ENCODE measurements at places on chromosomes 11 and 22.

DNA sequence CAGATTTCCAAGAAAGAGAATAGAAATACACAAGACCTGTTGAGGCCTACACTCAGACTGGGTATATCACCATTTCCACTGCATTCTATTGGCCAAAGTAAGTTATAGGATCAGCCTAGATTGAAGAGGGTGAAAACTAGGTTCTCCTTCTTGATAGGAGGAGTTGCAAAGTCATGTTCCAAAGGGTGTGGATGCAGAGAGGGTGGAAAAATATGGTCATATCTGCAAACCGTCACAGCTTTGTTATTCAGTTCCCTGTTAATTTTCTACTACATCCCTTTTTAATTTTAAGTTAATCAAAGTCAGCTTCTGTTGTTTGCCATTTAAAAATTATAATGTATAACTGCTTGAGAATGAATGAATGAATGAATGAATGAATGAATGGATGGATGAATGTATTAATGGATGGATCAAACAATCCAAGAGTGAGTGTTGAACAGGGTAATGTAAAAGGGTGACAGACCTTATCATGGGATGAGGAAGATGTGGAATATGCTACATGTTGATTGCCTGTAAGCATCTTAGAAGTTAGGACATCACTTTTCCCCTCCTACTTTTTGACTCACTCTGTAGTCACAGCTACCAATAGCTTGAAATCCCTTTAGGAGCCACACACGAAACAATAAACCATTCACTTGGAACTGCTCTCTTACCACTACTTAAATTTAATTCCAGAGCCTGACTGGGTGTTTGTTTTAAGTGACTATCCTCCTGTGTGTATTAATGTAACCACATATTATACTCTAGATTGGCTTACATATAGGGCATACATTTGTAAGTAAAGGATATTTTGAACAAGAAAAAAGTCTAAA, 121.5 kb downstream of the CCDC34 start:
- DNase-seq = peak; percentile 80

DNA sequence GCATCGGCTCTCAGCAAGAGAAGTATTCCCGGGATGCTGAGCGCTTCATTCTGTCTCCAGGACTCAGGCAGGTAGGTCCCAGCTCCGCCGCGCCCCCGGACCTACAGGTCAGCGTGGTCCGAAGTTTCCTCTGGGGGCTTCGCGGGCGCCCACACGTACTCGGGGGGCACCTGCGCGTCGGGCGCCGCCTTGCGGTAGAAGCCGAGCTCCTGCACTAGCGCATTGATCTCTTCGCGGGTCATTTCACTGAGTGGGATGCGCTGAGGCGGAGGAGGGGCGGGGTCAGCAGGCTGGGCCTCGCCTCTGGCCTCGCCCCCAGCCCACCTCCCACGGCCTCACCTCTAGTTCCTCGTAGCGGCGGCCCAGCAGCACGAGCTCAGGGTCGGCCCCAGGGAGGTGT, 2.5 kb downstream of the SELENOM start:
- DNase-seq = no peak

DNA sequence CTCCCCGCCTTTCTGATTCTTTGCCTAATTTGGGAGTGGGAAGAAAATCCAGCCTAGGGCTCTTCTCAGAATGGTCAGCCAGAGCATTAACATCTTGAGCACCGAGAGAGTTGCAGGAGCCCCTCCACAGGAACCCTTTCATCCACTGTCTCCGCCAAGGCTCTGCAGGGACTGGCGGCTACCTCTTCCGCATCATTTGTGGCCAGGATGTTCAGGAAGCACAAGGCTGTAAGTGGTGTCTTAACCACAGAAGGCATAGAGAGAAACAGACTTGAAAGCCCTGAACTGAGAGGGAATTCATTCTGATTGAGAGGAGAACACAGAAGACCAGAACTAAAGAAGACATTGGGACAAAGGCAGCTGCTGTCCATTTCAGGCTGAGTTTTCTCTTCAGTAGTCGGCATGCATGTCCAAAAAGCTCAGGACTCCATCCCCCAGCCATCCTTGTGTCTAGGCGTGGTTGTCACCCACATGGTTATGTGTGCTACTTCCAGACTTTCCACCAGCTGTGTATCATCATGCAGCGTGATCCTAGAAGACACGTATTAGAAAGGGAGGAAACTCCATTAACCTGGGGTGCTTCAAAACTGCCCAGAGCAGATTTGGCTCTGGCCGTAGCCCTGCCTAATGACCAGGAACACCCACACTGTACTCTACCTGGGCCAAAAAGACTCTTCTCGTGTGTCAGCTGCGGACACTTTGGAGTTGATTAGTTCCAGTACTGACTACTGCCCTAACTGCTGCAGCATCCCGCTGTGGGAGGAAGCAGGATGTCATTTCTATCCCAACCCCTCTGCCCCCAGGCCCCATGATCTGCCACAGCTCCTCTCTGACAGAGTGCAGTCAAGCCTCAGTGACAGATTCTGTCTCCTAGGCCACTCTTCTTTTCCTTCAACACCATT, 725.1 kb downstream of the NTM start:
- no peak for DNase-seq

GRCh38 chr11:119616586-119617339, 112.2 kb downstream of the NECTIN1 start:
- no peak for DNase-seq

GRCh38 chr11:107928767-107929507, 689 bp downstream of the RAB39A start:
- no peak for DNase-seq

DNA sequence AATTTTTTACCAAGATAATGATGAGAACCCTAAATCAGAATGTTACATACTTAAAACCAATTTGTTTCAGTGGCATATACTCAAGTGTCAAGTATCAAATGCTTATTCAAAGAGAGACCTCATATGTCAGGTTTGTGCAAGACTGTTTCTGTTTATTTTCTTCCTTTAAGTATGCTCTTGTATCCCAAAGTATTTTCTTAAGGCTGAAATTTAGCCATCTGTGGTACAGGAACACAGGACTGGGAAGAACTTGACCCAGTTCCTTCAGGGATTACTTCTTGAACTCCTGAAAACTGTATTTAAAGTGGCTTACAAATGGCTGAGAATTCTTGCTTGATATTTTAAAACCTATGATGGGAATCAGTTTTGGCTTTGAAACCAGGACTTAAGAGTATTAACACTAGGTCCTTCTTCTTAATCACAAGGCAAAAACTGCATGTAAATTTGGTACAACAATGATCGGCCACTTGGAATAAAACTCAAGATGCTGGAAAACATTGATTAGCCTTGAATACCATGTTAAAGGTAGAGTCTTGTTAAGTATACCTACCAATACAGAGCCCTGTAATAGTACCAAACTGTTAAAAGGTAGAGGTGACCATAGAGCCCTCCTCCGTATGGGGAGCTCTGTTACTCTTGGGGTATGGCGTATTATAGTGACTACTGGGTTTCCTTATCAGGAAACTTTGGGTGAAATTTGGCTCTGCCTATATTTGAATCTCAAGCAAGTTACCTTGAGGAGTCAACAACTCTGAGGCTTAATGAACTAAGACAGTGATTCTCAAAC, 95.9 kb downstream of the BLID start:
- DNase-seq = no peak

DNA sequence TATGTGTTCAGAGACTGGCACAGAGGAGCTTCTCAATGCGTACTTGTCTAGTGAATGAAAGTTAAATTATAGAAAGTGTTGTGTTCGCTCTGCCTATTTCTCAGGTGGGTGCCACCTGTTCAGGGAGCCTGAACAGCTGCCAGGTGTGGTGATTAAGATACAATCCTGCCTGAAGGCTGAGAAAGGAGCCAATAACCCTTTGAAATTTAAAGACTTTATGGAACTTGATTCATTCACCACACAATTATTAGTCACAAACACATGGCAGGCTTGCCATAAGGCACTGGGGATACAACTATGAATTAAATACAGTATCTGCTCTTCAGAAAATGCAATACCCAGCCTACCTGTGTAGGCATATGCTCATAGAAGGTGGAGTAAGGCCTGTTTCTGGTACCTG, 92.9 kb upstream of the AMOTL1 start:
- no peak for DNase-seq

- DNase-seq = no peak
These were observed at the start of gene ARHGAP8 for GRCh38 chr22:44752285-44753188. TSS of gene ARHGAP8 (plus strand) at chr22:44752575. CDS start at chr22:44786528, 33,953 bp downstream.

GRCh38 chr22:20438678-20439492, 1.3 kb upstream of the SCARF2 start:
- DNase-seq = no peak

- no peak for DNase-seq
These were observed 6.5 kb downstream of the PRDM11 start for GRCh38 chr11:45152740-45153595.

DNA sequence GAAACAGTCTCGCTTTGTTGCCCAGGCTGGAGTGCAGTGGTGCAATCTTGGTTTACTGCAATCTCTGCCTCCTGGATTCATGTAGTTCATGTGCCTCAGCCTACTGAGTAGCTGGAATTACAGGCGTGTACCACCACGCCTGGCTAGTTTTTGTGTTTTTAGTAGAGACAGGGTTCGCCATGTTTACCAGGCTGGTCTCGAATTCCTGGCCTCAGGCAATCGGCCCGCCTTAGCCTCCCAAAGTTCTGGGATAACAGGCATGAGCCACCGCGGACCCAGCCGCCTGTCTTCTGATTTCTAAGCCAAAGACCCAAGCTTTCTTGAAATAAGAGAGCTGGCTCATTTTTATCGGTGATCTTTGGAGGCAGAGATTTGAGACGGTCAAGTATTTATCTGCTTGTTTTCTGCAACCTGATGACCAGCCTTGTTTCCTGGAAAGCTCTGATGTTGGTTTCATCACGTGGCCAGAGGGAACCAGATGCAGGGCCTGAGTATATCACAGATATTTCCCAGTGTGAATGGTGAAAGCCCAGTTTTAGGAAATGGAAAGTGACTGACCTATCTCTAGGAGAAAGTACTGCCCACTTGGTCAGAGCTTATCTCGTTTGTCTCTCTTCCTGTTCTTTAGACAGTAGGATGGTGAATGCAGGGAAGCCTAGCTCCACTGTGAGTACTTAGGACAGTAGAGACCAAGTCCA, 5.7 kb upstream of the SIDT2 start:
- DNase-seq = no peak

DNA sequence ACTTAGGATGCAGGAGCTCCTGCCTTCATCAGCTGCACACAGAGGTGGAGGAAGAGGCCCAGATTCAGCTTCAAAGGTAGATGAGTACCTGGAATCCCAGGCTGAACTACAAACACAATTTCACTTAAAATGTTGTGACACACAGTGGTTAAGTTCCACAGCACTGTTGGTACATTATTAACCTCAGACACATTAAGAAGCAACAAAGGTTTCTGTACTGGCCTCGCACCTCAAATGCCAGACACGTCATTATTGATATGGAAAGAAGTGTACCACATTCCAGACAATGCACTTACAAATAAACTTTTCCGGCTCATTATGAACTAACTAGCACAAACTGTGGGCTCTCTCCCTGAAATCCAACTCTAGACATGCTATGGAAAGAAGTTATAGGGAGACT, 34.6 kb downstream of the PRDM10 start:
- DNase-seq = no peak

All from GM04504 (cell line).